ENCODE measurements at places on chromosomes 4 and X. TPM values are rescaled to one million over a fixed set of nuclear protein-coding genes. Genes with fewer than 3 reads are reported as not detected.

The AKAP4 gene
- not detected for total RNA-seq

- no peak for DNase-seq
Measured at GRCh38 chr4:2275546-2276251, 13.8 kb upstream of the MXD4 start.

The FAT1 gene
- not detected for total RNA-seq

DNA sequence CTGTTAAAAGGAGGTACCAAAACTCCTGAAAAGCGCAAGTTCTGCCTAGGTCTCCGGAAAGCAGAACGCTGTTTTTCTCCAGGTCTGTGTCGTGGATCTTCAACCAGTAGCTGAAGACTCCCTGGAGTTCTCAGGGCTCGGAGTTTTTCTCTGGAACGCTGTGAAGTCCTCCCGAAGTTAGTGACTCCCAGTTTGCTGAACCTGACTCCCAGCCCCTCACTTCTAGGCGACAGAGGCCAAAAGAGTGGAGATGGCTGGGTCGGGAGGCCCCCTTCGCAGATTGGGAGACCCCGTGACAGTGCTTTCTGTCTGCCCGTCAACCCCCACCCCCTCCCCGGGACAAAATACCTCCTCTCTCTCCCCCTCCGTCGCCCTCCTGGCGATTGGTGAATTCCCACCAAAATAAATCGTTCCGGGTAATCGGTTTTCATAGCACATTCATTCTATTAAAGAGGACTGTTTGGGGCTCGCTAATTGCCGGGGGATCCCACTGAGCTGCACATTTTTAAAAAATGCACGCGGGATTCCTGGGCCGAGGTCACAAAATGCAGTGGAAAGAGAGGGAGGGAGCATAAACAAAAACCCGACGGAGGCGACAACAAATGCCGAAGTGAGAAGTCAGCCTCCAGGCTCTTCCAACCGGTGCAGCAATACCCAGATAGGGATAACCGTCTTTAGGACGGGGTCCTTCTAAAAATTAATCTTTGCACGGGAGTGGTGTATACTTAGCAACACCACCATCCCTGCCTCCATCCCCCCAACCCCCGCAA, 4.0 kb upstream of the MSX1 start:
- no peak for DNase-seq

GRCh38 chr4:145525291-145525740, 43.7 kb downstream of the SMAD1 start:
- no peak for DNase-seq

The FGF16 gene
- total RNA-seq, result not detected

- DNase-seq, result no peak
Measured at GRCh38 chrX:141638550-141638949, 49.0 kb downstream of the SPANXA2 start.

The PGK1 gene
- total RNA-seq, result 908 TPM

DNA sequence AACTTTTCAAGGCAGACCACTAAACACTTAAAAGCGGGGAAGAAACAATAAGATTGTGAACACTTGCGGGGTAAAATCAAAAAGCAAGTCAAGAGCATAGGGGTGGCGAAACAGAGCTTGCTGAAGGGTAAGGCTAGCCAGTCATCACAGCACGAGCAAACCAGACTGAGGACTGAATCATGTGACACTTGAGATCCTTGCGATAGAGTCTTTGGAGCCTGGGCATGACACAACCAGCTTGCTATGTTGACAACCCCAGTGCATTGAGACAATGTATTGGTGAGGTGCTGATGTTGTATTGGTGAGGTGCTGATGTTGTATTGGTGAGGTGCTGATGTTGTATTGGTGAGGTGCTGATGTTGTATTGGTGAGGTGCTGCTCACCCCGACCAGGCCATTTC, 72.3 kb downstream of the SLIT2 start:
- no peak for DNase-seq

DNA sequence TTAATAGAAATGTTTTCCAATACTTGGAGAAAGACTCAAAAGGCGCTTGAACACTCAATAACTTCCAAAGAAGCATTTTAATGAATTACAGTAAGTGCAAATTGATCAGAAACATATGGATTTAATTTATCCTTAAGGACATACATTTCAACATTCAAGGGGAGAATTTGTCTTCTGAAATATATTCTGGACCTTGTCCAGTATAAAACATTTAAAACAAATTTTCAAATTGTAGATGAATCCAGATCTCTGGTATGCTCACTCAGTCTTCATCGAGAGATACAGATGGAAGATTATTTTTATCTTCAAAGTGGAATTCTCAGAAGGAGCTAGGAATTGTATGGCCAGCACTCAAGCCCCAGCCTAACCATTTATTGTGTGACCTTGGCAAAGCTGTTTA, 310.4 kb downstream of the ZNF674 start:
- no peak for DNase-seq

- DNase-seq, result no peak
Measured at GRCh38 chr4:10346023-10346422, 111.2 kb downstream of the ZNF518B start.

DNA sequence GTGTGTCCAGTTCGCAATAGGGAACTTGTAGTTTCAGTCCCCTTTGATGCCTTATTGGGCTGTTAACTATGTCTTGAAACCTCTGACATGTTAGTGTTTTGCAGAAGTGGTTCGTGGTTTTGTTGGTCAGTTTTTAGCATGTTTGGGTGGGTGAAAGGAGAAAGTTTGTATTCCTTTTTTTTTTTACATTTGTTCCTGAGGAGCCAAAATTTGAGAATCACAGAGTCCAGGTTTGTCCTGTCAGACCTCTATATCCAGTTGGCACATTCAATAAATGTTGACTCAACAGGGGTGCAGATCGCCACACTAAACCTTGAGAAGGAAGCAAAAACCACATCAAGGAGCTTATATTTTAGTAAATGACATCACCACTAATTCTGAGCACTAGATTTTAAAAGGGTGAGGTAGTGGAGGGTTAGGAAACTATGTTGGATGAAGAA, 26.2 kb downstream of the DLG3 start:
- no peak for DNase-seq

The CT45A2 gene
- not detected for total RNA-seq

DNA sequence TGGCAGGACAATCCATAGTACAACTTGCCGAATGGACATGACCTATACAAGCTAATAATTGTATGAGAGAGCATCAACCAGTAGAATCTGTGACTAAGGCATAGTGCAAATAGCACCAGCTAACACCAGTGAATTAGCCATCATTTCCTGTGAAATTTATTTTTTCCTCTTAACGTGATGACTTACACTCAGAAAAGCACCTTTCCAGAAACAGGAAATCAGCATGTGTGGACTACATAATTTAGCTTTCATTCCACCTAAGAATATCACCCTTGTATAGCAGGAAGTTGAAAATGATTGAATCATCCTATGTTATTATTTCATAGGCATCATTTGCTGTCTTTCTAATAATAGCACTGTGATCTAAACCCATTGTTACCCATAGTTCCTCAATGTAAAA, 1393.4 kb upstream of the PCDH7 start:
- no peak for DNase-seq

GRCh38 chr4:52126966-52127365, 75.9 kb downstream of the SPATA18 start:
- no peak for DNase-seq

The CD38 gene
- total RNA-seq, result 11.6 TPM

The FGF2 gene
- total RNA-seq, result 0.56 TPM

DNA sequence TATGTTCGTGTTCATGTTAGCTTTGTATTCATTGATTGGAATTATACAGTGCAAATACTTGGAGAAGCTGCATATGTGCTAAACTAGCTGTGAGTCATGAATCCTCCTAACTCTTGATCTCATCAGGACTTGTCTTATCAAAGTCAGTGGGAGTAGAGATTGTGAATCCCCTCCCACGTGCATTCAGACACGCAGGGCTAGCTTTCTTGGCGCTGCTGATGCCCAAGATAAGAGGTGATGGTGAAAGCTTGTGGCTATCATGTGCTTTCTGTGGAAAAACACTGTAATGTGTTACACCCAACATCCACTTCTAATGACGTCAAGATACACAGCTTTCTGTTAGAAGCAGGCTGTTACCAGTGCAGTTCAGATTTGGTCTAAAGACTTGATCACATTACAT, 348.7 kb upstream of the HAND2 start:
- no peak for DNase-seq

The MSMO1 gene
- total RNA-seq, result 67.1 TPM

The PPP1R2C gene
- not detected for total RNA-seq

GRCh38 chr4:62640296-62640695, 1440.2 kb downstream of the ADGRL3 start:
- no peak for DNase-seq

The TMEM187 gene
- 8.6 TPM for total RNA-seq

- DNase-seq, result no peak
Measured at GRCh38 chr4:90160044-90160443, 32.9 kb downstream of the CCSER1 start.

GRCh38 chr4:88008122-88008742, 797 bp downstream of the PKD2 start:
- peak; percentile 29 for DNase-seq

DNA sequence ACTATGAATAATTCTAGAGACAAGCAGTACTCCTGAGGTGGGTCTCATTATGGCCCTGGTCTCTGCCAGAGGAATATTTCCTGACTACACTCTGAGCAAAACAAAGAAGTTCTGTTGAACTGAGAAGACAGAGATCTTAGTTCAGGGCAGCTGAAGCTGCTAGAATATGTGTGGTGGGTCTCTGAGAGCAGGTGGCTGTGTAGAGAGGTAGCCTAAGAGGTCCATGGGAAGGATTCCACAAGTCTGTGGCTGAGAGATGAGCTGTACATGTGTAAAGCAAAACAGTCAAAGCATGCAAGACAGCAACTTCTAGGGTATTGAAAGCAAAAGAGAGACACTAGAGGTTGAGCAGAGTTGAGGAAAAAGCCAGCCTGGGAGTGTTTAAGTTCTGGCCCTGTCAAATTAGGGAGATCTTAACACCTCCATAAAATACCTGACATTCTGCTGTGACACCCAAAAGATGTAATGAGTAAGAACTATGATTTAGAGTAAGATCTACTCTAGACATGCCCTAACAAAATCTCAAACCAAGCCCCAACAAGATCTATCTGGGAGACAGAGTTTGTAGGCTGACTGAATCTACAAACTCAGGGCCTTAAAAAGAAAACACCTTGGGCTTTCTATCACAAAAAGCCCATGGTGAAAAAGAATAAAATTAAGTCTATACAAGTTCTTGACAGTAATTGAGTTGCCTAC, 274.4 kb downstream of the BANK1 start:
- DNase-seq, result no peak

The RRH gene
- total RNA-seq, result 0.19 TPM

- no peak for DNase-seq
Measured at GRCh38 chrX:94942603-94943002, 1268.6 kb downstream of the FAM133A start.

The PLCXD1 gene
- total RNA-seq, result 46.5 TPM

DNA sequence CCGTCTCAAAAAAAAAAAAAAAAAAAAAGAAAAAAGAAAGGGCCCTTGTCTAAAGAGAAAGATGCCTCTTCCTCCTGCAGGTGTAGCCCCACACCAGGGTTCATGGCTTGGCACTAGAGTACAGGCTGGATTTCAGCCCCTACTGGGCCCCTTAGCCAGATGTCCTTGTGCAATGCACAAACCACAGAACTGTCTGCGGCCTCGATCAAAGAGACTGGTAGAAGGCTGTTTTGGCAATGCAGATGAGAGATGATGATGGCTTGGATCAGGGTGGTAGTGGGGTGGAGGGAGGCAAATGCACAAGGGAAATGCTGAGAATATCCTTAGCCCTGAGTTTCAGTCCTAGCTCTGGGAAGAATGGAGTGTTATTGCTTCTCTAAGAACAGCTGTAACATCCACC, 26.5 kb upstream of the TSR2 start:
- DNase-seq, result no peak

GRCh38 chr4:48175806-48176205, 41.8 kb upstream of the TXK start:
- no peak for DNase-seq

DNA sequence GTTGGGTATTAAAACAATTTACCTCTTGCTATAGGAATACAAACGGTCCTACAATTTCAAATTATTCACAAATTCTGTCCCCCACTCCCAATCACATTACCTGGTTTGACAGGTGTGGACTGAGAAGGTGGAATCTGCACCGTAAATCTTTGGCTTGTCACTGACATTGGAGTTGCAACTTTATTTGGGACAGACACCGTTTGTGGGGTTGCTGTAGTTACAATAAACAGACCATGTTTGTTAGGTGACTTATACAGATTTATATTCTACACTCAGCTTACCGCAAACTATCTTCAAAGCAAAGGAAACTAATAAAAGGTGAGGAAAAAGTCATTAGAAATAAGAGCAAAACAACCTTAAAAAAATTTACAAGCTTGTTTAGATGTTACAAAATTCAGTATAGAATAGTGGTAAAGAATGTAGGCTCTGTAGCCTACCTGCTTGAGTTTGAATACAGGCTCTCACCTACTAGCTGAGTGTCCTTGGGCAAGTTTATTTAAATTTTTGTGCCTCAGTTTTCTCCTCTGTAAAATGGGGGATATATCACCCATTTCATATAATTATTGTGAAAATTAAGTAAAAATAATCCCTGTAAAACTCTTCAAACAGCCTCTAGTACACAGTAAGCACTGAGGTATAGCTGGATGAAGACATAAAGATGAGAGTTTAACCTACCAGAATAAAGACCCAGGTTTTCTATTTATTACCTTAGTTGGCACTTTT, 6.1 kb downstream of the TAF9B start:
- no peak for DNase-seq

- no peak for DNase-seq
Measured at GRCh38 chr4:4831825-4832224, 27.6 kb upstream of the MSX1 start.

The SSX3 gene
- not detected for total RNA-seq

The PHOX2B gene
- not detected for total RNA-seq

- DNase-seq, result no peak
Measured at GRCh38 chr4:42845586-42845985, 46.9 kb upstream of the GRXCR1 start.

DNA sequence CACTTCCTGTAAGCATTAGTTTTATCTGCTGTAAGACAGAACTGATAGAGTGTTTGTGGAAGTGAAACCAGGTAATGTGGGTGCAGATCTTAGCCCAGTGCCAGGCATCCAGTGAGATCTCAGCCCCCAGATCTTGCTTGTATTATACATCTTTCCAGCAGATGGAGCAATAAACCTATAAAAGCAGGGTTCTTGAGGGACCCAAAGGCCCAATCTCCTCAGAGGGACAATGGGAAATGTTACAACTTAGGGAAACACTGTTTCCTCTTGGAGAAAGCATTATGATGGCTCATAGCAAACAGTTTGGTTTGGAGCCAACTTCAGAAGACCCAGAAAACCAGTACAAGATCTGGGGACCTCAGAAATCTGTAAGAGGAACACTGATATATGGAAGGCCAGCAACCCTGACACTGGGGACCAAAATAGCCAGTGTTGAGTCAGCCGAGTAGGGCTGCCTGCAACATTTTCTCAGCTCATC, 206.3 kb downstream of the SLC7A11 start:
- DNase-seq, result no peak

DNA sequence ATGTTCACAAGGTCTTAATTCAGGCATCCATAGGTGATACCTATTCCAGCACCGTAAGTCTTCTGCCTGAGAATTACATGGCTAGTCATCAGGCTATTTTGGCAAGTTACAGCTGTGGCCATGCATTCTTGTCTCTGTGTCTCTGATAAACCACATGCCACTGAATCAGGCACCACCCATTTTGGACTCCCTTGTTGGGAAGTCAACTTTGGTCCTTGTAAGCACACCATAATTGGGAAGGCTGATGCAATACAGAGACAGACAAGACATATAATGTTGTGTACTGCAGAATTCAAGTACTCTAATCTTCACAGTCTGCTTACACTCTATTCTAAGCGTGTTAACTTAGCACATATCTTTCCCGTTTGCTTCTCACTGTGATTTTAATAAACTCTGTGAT, 483.7 kb upstream of the FTHL17 start:
- no peak for DNase-seq

The FGFBP1 gene
- total RNA-seq, result not detected

The TLR7 gene
- not detected for total RNA-seq

Data from activated CD4-positive, alpha-beta memory T cell treated with anti-CD3 and anti-CD28 coated beads for 36 hours (primary cell).